ENCODE measurements at places on chromosomes 1 and 21. TPM values are rescaled to one million over a fixed set of nuclear protein-coding genes. Genes with fewer than 3 reads are reported as not detected.

DNA sequence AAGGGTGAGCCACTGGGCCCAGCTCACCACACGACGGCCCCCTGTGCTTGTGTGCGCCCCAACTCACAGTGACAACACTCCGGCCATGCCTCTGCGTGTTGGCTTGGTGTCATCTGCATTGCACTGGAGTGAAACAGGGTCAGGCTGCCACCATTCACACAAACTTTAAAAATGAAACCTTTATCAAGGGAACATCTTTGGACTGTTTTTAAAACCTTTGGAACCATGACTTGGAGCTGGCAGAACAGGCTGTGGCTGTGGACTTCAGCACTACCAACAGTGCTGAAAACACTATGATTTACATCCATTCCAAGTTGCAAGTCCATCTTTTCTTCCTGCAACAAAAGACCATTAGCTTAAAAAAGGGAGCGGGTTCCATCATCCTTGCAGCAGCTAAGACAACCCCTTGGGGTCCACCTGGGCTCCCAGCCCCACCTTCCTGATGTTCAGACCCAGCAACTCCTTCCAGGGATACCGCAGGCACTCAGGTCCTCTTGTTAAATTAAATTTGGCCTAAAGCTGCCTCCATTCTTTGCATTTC, 25.6 kb downstream of the POFUT2 start:
- DNase-seq: no peak

GRCh38 chr1:2999138-2999537, 22.1 kb upstream of the ACTRT2 start:
- DNase-seq: no peak

GRCh38 chr1:180632326-180633056, 669 bp downstream of the XPR1 start:
- DNase-seq: no peak

DNA sequence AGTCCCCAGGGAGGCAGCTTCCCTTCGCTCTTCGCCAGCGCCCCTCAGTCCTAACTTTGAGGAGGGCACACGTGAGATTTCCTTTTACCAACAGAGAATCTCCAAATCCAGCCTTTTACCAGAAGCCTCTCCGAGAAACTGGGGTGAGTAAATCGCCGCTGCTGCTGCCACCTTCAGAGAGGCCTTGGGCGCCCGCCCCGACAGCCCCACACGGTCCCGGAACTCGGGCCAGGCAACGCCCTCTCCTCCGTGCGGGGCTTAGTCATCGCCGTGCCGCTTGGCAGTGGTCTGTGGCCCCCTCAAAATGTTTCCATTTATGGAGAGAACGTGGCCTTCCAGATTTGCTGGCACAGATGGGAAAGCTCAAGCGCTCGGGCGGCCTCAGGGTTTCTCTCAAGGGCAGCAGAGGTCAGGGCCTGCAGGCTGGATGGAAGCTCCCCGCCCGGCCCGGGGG, 41.4 kb upstream of the COL6A2 start:
- peak; percentile 40 for DNase-seq

GRCh38 chr1:54069791-54070170, 16.4 kb downstream of the TCEANC2 start:
- no peak for DNase-seq

DNA sequence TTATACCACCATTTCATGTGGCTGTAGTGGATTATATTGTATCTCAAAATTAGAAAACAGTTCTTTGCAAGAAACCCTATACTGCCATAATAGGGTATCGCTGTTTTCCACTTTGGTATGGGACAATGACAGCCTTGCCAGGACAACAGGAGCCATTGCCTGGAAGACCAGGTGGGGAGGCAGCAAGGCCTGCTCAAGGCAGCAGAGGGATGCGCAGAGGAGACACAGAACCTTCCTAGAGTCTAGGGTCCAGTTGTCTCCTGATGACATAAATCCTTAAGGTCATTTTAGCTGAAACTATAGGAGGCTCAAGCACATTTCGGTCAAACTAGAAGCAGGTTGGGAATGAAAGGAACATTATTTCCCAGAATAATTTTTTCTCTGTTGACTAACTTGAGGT, 27.6 kb downstream of the IFNGR2 start:
- no peak for DNase-seq

DNA sequence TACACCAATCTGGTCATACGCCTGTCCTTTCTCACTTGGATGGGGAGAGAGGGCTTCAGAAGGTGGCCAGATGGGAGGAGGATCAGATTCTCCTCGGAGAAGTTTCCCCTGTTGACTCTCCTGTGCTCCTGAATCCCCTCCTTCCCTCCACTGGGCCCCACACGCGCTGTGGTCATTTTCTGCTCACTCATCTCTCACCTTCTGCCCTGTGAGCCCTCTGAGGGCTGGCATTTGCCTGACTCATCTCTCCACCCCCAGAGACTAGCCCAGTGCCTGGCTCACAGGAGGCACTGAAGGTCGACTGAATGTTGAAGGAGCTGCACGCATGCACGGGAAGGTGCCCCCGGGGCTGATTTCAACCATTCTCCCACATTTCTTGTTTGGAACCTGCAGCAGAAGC, 14.2 kb downstream of the ABCA4 start:
- DNase-seq: no peak

- DNase-seq: no peak
Measured at GRCh38 chr1:54301497-54301896, 101.5 kb downstream of the MRPL37 start.

DNA sequence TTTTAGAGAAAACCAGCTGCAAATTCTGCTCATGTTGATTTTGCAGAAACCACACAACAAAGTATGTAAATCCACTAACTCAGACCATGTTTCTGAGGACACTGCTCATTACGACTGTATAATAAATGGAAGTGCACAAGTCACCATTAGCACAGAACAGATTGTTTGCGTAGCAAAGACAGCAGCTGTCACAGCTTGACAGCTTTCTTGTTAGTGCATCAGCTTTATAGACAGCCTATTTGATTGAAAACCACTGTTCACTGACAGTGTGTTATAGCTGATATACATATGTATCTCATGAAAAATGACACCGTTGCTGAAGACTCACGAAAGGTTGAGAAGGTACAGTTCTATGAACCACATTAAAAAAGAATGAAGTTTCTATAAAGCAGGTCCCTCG, 560.2 kb upstream of the ZRANB2 start:
- no peak for DNase-seq

DNA sequence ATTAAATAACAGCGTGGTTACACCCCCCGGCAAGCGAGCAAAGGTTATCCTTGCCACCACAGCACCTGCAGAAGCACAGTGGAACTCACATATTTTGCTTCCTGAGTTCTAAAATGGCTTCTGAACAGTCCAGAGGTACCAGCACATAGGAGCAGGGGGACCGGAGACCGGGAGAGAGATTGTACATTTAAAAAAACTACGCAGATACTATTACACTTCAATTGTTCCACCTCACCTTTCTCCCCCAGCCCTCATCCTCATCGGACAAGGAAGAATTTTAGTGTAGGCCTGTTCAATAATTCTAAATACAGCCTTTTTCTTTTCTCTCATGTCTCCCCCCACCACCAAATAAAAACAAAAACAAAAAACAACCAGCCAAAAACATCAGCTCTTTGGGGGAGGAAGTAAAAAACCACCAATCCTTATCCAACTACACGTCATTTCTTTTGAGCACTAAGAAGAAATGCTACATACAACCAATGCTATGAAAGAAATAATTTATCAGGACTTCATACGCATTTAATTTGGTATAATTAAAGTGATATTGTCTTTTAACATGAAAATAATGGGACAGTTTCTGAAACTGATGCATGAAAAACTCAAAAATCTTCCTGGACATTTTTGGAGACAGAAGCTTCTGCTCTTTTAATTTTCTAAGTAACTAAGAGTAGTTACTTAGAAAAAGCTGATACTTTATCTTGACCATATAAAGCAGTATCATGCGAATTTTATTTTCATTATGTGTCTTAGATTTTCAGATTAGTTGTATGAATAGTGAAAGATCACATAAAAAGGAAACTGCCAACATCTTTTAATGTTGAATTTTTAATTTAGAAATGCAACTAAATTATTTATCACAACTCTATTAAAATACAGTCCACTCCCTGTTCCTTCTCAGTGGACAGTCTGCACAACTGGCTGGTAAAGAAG, 9.1 kb downstream of the CDKN2C start:
- peak; percentile 25 for DNase-seq

GRCh38 chr1:217052196-217052595, 329.0 kb upstream of the ESRRG start:
- DNase-seq: no peak

GRCh38 chr1:64163970-64164369, 39.5 kb upstream of the UBE2U start:
- no peak for DNase-seq

The SPOCD1 gene
- 0.26 TPM for total RNA-seq

The DIRAS3 gene
- 10.6 TPM for total RNA-seq

The SLC45A1 gene
- not detected for total RNA-seq

The HRNR gene
- not detected for total RNA-seq

The RSRP1 gene
- 158 TPM for total RNA-seq

The C1orf167 gene
- not detected for total RNA-seq

The CD48 gene
- total RNA-seq: 5.7 TPM

Measured in body of pancreas (tissue), 4 donors.